ENCODE measurements at places on chromosomes 11 and 22.

GRCh38 chr11:1990872-1991578 is 6.6 kb downstream of the H19 start:
- no peak for DNase-seq

- no peak for DNase-seq
Observed at GRCh38 chr11:72642043-72642883, 32.0 kb downstream of the PDE2A start.

DNA sequence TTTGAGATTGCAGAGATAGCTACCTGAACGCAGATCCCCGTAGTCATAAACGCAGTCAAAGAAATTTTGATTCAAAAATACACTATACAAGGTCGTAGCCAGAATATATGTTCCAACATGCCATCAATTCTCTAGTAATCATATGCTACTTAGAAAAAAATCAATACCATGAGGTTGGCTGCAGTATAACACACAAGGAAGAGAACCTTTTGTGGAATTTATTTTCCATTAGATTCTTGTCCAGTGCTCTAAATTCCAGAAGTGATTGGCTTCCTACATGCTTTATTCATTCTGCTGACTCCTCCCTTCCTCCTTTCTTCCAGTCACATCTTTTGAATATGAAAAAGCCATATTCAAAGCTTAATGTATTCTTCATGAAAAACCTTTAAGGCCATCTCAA is 189.9 kb downstream of the NTM start:
- no peak for DNase-seq

DNA sequence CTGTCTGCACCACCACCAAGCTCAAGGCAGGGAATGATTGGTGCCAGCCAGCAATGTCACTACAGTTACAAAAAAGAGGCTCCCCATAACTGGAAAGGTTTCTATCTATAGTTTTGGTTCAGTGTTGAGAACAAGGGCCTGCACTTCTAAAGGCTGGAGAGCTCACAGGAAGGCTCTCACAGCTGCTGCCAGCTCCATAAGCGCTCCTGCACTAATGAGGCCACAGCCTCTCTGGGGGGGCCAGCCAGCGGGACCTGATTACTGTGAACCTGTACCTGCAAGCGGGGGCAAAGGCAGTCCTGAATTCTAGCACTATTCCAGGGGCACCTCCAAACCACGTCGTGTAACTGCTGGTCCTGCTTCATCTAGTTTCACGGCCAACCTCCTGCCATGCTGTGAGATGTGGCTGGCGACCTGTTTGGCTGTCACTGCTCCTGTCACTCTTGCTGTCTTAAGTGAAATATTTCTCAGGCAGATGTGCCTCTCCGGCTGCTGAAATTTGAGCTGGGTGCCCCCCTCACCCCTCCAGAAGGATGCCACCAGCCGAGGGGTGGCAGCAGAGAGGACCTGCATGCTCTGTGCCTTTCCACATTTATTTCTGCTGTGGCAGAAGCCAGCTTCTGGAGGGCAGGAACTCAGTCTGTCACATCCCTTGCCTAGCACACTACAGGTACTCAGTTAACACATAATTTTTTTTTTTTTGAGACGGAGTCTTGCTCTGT is 53.3 kb upstream of the ARFGAP3 start:
- peak; percentile 33 for DNase-seq

DNA sequence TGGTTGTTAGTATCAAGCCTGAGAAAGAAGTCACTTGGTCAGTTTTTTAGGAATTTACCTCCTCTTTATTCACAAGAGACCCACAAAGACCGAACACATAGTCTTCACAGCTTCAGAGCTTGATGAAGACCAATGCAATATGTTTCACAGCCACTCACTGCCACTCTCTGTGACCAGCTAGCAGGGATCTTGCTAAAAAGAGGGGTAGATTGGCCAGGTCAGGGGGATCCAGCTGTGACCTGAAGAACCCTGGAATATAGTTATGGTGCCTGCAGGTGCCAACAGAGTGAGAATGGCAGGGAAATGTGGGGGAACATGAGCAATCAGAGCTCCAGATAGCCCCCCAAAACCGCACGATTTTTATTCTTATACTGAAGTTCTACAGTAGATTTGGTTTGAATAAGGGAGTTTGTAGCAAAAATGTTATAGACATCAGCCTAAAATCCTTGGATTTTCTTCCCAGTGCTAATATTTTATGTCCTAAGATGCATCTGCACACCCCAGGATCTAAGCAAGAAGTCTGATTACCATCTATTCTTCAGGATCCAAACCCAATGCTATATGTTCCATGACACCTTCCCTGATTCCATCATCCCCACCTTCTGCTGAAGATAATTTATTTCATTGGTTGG is 8.7 kb downstream of the POU2AF1 start:
- no peak for DNase-seq

DNA sequence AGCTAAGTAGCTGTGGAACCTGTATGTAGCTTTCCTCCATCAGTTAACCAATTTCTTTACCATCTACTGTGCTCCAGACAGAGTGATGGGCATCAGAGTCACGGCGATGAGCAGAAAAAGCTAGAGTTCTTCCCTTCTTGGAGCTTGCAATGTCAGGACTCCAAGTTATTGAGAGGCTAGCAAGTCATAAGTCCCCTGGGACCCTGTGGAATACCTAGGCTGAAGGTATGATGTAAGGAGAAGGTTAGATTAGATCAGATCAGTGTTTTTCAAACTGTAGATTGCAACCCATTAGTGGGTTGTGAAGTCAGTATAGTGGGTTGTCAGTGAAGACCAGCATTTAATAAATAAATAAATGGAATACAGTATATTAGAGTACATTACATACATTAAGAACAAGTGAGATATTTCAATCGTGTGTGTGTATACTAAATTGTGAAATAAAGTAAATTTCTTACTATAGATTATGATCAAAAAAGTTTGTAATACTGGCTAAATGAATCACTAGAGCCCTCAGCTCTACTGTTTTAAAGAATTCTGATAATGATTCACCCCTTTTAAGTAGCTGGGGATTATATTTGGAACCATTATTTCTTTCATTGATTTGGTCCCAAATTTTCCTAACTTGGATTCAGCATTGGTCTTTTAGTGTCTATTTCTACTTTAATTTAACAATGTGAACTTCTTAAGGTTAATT is 52.3 kb downstream of the RASSF10 start:
- DNase-seq = no peak

DNA sequence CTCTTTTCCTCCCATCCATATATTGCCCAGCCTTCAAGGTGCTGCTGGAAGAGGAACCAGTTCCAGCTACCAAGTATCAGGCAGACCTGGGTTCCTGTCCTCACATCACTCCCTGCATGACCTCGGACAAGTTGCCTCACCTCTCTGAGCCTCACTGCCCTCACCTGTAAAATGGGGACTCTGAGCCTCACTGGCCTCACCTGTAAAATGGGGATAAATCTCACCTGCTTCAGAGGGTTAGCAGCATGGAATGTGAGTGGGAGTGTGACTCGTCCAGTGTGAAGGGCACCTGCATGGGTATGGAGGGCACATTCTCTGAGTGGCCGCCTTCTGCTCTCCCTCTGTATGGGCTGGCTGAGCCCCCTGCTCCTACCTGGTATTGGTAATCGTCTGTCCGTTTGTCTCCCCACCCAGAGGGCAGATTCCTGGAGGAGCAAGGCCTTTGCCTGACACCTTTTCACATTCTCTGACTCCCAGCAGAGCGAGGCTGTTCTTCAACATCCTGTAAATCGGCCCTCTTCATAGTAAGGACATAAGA is 3.7 kb downstream of the GRIK4 start:
- no peak for DNase-seq

DNA sequence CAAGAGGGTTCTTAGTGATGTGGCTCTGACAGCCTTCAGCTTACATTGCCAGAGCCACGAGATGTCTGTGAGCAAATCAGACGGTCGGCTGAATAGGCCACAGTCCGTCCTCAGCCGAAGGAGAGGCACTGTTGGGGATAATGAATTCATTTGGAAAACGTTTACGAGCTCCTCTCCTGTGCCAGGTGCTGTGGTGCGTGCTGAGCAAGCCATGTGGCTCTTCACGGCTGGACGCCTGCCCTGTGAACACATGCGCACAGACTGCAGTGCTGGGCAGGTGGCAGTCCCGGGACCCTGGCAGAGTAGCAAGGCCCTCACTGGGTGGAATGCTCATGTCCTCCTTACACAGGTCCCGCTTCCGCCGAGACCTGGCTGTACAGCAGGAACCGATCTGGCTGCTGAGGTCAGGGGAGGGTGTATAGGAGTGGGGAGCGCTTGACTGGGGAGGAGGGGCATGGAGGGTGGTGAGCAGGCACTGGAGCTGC is 6.8 kb downstream of the TBC1D22A start:
- DNase-seq = peak; percentile 82

DNA sequence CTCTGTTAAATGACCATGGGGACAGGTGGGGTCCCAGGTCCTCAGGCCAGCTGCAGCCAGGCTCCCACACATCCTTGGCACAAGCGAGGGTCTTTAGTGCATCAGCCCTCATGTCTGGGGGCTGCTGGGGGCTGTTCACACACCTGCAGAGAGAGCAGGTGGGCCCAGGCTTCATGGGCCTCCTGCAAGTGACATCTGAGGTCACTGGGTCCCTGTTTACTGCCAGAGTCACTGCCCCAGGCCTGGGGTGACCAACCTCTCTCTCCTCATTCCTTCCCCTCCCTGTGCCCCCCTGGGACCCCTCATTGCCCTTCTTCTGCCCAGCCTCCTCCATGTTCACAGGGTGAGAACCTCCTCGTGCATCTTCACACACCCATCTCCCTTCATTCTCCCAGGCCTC is 92.4 kb downstream of the RTL6 start:
- no peak for DNase-seq

- DNase-seq = no peak
Observed at GRCh38 chr11:124865902-124866851, 945 bp downstream of the ROBO3 start.

GRCh38 chr11:96055706-96056387 is 131.9 kb upstream of the MTMR2 start:
- DNase-seq = no peak

GRCh38 chr22:37298748-37299495 is 16.6 kb downstream of the CYTH4 start:
- DNase-seq = no peak

DNA sequence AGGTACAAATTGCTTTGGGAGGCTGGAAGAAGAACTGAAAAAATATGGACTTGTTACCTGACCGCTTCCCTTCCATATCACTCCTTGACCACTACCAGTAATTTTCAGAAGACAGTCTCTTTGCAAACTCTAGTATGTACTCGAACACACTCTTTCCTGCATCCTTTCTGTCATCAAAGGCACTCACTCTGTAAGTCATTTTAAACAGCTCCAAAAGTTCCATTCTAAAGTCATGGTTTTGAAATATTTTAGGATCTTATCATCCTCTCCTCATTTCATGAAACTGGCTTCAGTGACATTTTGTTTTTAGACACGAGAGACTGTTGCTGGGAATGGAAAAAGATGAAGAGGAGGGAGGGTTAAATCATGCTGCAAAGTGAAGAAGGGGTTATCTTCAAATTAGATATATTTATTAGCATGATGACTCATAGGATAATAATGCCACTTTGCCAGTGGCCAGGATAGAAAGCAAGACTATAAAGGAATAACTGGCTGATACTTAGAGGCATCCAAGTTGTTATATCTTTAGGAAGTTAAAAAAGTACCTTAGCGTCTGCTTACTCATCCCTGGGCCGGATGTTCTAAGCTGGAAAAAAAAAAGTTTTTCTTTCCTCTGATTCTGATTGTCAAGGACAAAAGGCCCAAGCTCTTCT is 549.3 kb downstream of the METTL15 start:
- no peak for DNase-seq

GRCh38 chr22:38540701-38541100 is 29.3 kb downstream of the DMC1 start:
- no peak for DNase-seq

GRCh38 chr11:113991718-113992458 is 17.0 kb downstream of the HTR3A start:
- peak; percentile 97 for DNase-seq

DNA sequence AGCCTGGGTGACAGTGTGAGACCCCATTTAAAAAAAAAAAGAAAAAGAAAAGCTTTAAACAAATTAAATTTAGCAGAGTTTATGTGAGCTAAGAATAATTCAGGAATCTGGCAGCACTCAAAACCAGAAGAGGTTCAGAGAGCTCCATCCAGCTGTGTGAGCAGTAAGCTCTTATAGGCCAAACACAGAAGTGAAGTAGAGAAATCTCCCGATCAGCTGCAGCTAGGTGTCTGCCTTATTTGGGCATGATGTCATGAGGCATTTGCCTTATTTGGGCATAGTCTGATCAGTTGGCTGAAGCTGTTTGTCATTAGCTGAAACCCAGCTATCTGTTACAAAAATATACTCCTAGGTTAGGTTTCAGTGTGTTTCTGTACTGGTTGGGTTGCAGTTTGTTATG is 8.2 kb downstream of the MS4A15 start:
- DNase-seq = peak; percentile 73

GRCh38 chr11:110335358-110335757 is 38.9 kb upstream of the RDX start:
- DNase-seq = no peak

GRCh38 chr11:127485541-127485940 is 485.0 kb upstream of the KIRREL3 start:
- no peak for DNase-seq

DNA sequence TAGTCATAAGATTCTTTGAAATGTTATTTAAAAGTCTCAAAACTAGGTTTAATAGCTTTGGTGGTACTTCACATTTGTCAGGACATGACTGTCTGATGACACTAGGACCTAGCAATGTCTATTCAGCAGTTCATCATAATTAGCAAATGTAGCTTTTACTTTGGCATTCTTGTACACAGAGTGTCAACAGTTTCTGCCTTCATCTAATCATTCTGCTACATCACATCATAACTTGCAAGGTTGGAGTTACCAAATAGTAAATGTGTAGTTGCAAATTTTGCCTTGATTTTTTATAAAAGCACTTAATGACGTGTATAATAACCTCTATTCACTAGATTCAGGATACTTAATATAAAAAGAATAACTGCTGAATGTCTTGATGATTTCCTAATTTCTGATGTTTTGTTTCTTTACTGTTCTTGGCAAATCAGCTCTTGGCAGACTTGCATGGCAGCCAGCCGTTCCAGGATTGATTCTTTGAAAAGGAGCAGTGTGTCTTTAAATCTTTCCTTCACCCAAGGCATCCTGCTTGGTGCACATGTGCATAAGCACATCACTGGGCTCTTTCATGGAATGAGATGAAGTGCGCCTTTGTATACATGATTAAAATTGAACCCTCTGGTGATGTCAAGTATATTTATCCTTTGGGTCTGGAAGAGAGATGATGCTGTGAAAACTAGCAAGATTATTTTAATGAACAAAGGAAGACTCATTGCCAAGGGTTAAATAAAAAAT is 12.2 kb downstream of the FBXO7 start:
- DNase-seq = no peak

DNA sequence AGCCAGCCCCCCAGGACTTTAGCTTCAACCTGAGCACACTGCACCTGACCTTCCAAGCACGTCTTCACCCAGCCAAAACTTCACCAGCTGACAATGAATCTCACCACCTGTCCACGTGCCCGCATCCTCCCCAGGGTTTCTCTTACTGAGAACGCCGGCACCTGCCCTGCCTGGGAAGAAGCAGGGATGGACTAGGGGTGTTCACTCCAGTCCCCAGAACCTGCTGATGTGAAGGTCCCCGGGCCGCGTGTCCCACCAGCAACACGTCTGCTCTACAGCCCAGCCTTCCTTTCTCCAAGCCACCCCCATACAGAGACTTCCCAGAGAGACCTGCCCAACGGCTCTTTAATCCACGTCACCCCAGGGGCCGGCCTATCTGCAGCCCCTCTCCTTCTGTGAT is 12.8 kb downstream of the CPT1A start:
- no peak for DNase-seq
